ENCODE measurements at places on chromosomes 7 and 10. TPM values are rescaled to one million over a fixed set of nuclear protein-coding genes. Genes with fewer than 3 reads are reported as not detected.

- DNase-seq, result no peak
Observed at GRCh38 chr10:80146918-80147317, 14.4 kb downstream of the PLAC9 start.

DNA sequence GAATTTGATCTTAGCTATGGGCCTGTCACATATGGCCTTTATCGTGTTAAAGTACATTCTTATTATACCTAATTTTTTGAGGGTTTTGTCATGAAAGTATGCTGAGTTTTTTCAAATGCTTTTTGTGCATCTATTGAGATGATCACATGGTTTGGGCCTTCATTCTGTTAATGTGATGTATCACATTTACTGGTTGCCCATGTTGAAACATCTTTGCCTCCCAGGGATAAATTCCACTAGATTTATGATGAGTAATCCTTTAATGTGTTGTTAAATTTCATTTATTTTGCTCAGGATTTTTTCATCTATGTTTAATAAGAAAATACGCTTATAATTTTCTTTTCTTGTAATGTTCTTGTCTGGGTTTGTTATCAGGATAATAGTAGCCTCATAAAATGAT, 442.0 kb downstream of the MDFIC start:
- no peak for DNase-seq

GRCh38 chr10:122477436-122477835, 16.1 kb downstream of the HTRA1 start:
- no peak for DNase-seq

Gene PITX3
- polyA plus RNA-seq, result 0.51 TPM

Gene HECW1
- 7.2 TPM for polyA plus RNA-seq

Data from right renal cortex interstitium (tissue), 3 donors.